ENCODE measurements at places on chromosomes 2 and 18. TPM values are rescaled to one million over a fixed set of nuclear protein-coding genes. Genes with fewer than 3 reads are reported as not detected.

CAVIN2 gene
- total RNA-seq = 185 TPM

PJVK gene
- 2.3 TPM for total RNA-seq

ASB18 gene
- not detected for total RNA-seq

LRRC30 gene
- not detected for total RNA-seq

LCT gene
- total RNA-seq = not detected

CLEC4F gene
- total RNA-seq = 1.2 TPM

- DNase-seq = no peak
These were observed 2.3 kb upstream of the SLC20A1 start for GRCh38 chr2:112643488-112643887.

DNA sequence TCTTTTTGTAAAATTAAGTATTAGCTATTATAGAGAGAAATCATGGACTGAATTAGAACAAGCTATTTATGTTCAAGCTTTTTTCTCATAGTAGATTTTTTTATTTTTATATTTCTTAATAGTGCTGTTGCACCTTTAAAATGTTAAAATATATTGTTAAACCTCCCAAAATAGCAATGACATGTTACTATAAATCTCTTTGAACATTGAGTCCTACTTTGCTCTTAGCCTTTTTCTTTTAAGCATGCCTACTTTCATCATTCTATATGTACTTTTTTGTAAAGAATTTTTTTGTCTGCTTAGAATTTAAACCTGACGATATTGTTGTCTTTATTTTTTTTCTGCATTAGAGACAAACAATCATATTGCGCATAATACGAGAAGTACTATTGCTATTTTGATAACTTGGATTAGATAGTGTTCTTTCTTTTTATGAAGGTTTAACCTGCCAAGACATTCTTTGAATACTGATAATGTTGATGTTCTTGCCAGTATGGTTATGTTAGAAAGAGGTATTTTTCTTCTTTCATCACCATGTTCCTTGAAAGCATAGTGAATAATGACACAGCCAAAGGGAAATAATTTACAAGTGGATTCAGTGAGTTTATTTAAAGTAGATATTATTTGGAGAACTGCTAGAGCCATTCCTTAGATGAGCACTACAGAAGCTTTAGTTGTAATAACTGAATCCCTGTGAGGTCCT lies 40.6 kb downstream of the PMS1 start:
- DNase-seq = no peak

DNA sequence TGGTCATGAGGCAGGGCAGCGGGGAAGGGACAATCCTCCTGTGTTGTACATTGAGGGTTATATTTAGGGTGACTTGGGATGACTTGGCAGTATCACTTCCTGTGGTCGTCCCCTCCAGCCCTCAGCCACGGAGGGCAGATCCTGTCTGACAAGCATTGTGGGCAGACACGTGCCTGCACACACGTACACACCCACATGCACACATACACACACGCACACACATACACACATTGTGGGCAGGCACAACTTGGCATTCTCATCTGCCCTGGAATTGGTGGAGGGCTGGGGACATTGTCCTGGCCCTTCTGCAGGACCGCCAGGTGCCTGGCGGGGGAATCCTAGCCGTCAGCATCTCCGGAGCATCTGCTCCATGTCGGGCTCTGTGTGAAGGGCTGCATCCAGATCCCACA lies 47.6 kb downstream of the ODC1 start:
- DNase-seq = peak; percentile 80

- no peak for DNase-seq
These were observed 26.3 kb upstream of the TMEM182 start for GRCh38 chr2:102735416-102736109.

DNA sequence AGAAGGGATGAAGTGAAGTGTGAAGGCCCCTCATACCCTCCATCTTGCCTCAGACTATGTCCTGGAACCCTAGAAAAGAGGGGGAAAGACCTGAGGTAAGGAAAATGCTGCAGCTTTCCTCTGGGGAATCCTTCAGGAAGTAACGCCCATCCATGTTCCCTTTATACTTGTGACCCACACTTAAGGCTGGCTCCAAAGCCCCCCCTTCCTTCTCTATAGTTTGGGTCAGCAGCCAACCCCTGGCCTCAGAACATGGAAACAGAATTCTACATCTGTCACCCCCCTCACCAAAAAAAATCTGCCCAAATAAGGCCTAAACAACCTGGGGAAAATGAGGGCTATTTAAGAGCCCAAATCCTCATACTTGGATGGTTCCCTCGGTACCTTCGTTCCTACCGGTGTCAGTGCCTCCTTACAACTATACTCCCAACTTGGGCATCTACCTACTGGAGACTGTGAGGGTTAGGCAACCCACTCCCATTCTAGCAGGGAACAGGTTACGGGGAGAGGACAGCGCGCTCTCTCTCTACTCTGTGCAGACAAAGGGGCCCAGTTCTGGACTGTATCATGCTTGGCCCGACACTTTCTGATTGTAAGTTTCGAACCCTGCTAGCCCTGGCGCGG lies 689 bp downstream of the OST4 start:
- no peak for DNase-seq

- no peak for DNase-seq
These were observed 382.0 kb downstream of the SOX11 start for GRCh38 chr2:6074089-6074643.

DNA sequence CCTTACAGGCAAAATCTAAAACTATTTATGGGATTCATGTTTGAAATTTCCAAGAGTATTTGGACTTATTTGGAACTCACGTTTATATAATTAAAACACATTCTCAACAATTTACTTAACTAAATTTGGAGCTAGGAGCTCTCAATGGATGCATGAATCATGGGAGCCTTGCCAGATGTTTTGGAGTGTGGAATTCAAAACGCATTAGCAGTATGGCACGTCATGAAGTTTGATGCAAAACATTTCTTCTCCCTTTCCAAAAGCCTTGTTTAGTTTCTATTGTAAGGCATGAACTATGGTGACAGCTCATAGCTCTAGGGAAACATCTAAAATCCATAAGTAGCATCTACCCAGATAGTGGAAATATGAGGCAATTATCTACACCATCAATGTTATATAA lies 701.6 kb downstream of the SATB2 start:
- DNase-seq = no peak

Data from upper lobe of right lung (tissue), 1 donor.